T-helper 1 cell treated with Interleukin-12 subunit alpha and Interleukin-12 subunit beta and Interleukin-4 antibody, amounts not matched to agents 30 ng/mL and 1 ng/mL, for 36 hours (primary cell): ENCODE measurements at places on chromosomes 11 and 22. TPM values are rescaled to one million over a fixed set of nuclear protein-coding genes. Genes with fewer than 3 reads are reported as not detected.

Gene ANO5
- total RNA-seq: 0.05 and 0.07 TPM in 2 replicates

Gene LTBP3
- total RNA-seq: 99.6 and 106 TPM in 2 replicates

Gene HEPHL1
- not detected in 2 replicates for total RNA-seq

Gene CRYAB
- total RNA-seq: 0.76 TPM in 1 of 2 replicates, not detected in the other

Gene OR52E8
- total RNA-seq: not detected in 2 replicates

Gene PPP6R2
- 60.8 and 64.6 TPM in 2 replicates for total RNA-seq

Gene GP1BB
- total RNA-seq: not detected in 2 replicates

Gene EMID1
- total RNA-seq: not detected in 2 replicates

Gene NXPE2
- not detected in 2 replicates for total RNA-seq

Gene RAB3IL1
- 0.34 and 0.41 TPM in 2 replicates for total RNA-seq

Gene OPCML
- total RNA-seq: 0.02 and 1.1 TPM in 2 replicates
